Adrenal gland (tissue), 19 donors: ENCODE measurements at places on chromosomes 1 and 21. TPM values are rescaled to one million over a fixed set of nuclear protein-coding genes. Genes with fewer than 3 reads are reported as not detected.
A peak's percentile ranks its signal among the peaks of the same experiment; 100 is the strongest.

DNA sequence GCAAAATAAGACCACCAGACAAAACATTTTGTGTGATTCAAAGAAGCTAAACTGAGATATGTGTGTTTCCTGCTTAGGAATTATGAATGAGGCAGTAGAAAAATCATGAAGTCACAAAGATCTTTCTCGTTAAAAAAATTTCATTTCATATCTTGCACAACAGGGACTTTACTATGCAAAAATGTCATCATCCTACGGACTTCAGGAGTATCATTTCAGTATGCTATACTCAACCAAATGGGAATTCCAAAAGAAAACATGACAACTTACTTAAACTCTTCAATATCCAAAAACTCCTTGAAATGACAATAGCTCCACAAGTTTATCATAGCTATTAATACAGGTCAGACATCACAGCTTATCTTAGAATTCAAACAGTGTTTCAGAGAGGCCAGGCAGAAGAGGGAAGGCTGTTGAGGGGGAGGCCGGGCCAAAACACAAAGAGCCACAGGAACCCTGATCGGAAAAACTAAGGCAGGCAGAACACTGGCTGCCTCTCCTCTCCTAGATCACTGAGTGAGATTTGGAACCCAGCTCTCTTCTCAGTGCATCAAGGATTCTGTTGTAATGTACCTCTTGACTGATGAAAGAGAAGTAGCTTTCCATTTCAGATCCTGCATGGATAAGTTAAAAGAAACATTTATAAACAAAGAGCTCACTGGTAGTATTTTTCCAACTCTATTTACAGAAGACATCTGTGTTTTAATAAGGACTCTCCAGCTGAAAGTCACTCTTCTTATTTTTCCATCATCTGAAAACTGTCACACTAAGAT is 66.9 kb downstream of the TESK2 start:
- DNase-seq: no peak
- H3K36me3 ChIP-seq: no peaks in the 10 kb centered on the region
- no peaks in the 10 kb centered on the region for H3K4me1 ChIP-seq
- no peaks in the 10 kb centered on the region for H3K27me3 ChIP-seq
- no peak overlapping the region for H3K27ac ChIP-seq

- no peak overlapping the region for H3K27ac ChIP-seq
- no peak for DNase-seq
- no peaks in the 10 kb centered on the region for H3K4me1 ChIP-seq
- no peaks in the 10 kb centered on the region for H3K27me3 ChIP-seq
- no peaks in the 10 kb centered on the region for H3K36me3 ChIP-seq
Measured at GRCh38 chr1:192689459-192689858, 53.5 kb downstream of the RGS13 start.

- no peak overlapping the region for H3K4me3 ChIP-seq
- no peak overlapping the region for H3K27ac ChIP-seq
- H3K4me1 ChIP-seq: peaks cover 9% of the 10 kb centered on the region
- H3K27me3 ChIP-seq: no peaks in the 10 kb centered on the region
- DNase-seq: no peak
Measured at GRCh38 chr1:12344596-12345349, 114.9 kb downstream of the VPS13D start.

- H3K27me3 ChIP-seq: no peaks in the 10 kb centered on the region
- H3K4me3 ChIP-seq: no peak overlapping the region
- DNase-seq: no peak
- H3K4me1 ChIP-seq: no peaks in the 10 kb centered on the region
Measured at GRCh38 chr1:65729259-65729658, 63.4 kb upstream of the PDE4B start.

DNA sequence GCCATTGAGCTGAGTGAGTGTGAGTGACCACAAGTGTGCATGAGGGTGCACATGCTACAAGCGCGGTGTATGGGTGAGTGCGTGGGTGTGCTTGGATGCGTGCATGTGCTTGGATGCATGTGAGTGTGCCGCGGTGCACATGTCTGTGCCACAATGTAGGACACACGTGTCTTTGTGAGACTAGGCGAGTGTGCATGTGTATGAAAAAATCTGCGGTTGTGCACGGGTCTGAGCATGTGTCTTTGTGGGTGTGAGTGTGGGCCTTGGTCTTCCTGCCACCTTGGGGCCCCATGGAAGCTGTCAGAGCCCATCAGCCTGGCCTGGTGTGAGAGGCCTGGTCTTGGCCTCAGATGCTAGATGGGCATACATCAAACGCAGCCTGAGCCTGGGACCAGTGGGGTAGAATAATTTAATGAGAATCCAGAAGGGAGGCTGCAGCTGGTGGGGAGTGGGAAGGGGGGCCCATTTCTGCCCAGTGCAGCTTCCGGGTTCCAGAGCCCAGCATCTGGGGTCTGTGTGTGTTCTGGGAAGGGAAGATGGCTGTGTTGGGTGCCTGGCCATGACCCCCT is 103.9 kb upstream of the SLC2A1 start:
- H3K4me3 ChIP-seq: no peak overlapping the region
- no peak overlapping the region for H3K27ac ChIP-seq
- H3K36me3 ChIP-seq: no peaks in the 10 kb centered on the region

- no peaks in the 10 kb centered on the region for H3K27me3 ChIP-seq
- no peaks in the 10 kb centered on the region for H3K36me3 ChIP-seq
- peaks cover 13% of the 10 kb centered on the region for H3K4me1 ChIP-seq
- H3K27ac ChIP-seq: peak overlapping the region; percentile 65
- H3K4me3 ChIP-seq: no peak overlapping the region
Measured at GRCh38 chr1:85359874-85360721, 83.7 kb upstream of the BCL10 start.

DNA sequence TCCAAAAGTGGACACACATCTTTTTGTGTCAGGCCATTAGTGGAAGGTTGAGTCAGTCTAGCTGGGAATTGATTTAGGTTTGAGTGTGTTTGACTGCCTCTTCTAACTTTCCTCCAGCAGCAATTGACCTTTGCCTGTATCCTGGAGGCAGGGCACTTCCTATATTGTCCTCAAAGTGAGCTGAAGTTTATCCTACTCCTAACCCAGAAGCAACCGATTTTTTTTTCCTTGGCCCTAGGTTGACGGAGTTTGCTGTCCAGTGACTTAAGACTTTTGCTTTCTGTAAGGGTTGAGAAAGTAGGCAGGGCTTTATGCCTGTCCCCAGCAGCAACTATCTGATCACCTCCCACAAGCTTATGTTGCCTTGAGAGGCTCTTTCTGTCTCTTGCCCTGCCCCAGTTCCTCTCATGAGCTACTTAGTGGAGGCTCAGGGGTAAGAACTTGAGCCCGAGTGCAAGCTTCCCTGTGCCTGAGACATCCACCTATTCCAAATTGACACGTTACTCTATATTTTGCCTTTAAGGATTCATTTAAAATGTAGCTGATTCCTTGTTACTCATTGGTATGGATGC is 30.9 kb downstream of the SLC35F3 start:
- no peak overlapping the region for H3K27ac ChIP-seq
- no peak for DNase-seq
- H3K4me1 ChIP-seq: no peaks in the 10 kb centered on the region
- H3K27me3 ChIP-seq: no peaks in the 10 kb centered on the region

DNA sequence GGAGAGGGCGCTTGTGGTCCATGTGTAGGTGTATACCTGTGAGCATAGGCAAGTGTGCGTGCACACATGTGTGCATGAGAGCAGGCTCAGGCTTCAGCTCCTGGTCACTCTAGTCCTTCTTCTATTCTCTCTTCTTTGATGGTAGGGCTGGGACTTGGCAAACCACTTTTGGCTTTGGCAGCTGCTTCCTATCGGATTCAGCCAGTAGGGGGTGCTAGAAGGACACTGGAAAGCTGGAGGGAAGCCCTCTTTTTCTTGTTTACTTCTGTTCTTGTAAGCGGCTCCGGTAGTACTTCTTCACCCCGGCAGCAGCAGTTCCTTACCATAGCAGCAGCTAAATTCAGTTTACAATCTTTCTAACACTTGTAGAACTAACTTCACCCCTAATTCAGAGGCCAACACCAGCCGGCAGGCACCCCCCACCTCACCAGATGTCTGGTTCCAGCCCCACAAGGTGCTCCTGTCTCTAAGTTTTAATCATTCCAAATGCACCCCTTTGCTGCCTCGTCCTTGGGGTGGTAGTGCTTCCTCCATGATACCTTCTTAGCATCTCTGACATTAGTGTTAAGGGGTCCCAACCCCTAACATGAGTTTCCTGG is 25.1 kb downstream of the NENF start:
- DNase-seq: peak; percentile 47
- H3K27me3 ChIP-seq: no peaks in the 10 kb centered on the region
- no peak overlapping the region for H3K27ac ChIP-seq
- H3K4me3 ChIP-seq: no peak overlapping the region
- H3K4me1 ChIP-seq: no peaks in the 10 kb centered on the region

DNA sequence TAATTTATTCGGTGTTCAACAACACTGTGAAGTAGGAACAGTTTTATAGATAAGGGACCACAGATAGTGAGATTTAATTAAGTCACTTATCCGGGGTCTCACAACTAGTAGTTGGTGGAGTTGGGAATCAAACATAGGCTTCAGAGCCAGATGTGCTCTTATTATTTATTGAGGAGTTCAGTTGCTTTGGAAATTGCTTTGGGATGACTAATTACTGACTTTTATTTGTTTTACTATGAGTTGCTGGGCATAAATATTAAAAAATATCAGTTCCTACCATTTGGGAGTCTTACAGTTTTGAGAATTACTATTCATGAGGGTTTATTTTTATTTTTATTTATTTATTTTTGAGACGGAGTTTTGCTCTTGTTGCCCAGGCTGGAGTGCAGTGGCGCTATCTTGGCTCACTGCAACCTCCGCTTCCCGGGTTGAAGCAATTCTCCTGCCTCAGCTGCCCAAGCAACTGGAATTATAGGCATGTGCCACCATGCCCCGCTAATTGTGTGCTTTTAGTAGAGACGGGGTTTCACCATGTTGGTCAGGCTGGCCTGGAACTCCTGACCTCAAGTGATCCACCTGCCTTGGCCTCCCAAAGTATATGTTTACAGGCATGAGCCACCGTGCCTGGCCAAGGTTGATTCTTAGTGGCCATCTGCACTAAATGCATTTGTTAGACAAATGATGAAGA is 27.7 kb downstream of the THRAP3 start:
- no peak for DNase-seq
- H3K36me3 ChIP-seq: no peaks in the 10 kb centered on the region
- H3K27ac ChIP-seq: no peak overlapping the region
- H3K4me3 ChIP-seq: no peak overlapping the region
- H3K27me3 ChIP-seq: no peaks in the 10 kb centered on the region
- peaks cover 60% of the 10 kb centered on the region for H3K4me1 ChIP-seq

DNA sequence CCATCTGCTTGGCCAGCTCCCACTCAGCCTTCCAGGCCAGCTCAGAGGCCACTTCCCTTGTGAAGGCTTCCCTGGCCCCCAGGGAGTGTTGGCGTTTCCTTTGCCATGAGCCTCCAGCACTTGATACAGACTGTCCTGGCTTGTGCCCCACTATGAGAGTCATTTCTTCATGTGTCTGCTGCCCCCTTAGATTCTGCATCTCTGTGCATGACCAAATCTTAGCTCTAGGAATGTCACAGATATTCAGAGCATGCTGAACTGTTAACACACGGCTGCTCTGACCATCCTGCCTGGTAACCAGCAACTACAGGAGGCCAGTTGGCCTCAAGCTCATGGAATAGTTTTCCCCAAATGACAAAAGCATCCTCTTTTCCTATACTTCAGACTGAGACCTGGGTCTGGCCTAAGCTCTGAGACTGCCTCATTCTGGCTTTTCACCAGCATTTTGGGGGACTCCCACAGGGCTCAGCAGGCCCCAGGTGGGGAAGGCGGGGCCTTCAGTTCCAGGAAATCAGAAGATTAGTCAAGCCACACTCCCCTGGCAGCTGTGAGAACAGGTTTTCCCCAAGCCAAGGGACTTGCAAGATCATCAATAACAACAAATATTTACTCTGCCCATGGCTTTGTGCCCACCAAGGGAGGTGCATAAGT is 182.6 kb upstream of the EDN2 start:
- DNase-seq: no peak
- H3K36me3 ChIP-seq: no peaks in the 10 kb centered on the region
- no peaks in the 10 kb centered on the region for H3K4me1 ChIP-seq
- peak overlapping the region; percentile 6 for H3K27ac ChIP-seq
- no peak overlapping the region for H3K4me3 ChIP-seq
- H3K27me3 ChIP-seq: no peaks in the 10 kb centered on the region

- H3K4me1 ChIP-seq: no peaks in the 10 kb centered on the region
Measured at GRCh38 chr1:106677721-106678120, 378.8 kb upstream of the PRMT6 start.

GRCh38 chr1:1020000-1020404 is at the start of gene AGRN:
AGRN (plus strand) TSS chr1:1020120; CDS start chr1:1020173, 53 bp downstream.
- peak within 1 kb of the TSS; percentile 43 for H3K4me3 ChIP-seq
- H3K4me1 ChIP-seq: peaks cover 16% of the 10 kb centered on the region
- no peak within 1 kb of the TSS for H3K27ac ChIP-seq
- H3K27me3 ChIP-seq: peaks cover 13% of the 10 kb centered on the region

- no peaks in the 10 kb centered on the region for H3K36me3 ChIP-seq
- no peaks in the 10 kb centered on the region for H3K27me3 ChIP-seq
- H3K4me1 ChIP-seq: peaks cover 18% of the 10 kb centered on the region
- no peak for DNase-seq
Measured at GRCh38 chr1:81142099-81142826, 658.5 kb upstream of the ADGRL2 start.

DNA sequence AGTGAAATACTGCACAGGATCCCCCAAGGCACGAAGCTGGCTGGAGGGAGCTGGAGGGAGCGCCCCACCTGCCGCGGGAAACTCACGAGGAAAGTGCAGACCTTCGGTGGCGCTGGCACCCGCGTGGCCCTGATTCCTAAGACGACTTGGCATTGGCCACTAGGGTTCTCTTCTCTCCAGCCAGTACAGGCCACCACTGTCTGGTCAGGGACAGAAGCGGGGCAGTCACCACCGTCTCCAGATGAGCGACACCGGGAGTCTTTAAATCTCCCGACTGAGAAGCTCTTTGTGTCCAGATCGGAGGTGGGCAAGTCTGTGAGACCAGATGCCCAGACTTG is 19.2 kb upstream of the CHIA start:
- peaks cover 28% of the 10 kb centered on the region for H3K27me3 ChIP-seq
- H3K4me1 ChIP-seq: no peaks in the 10 kb centered on the region
- no peak overlapping the region for H3K4me3 ChIP-seq
- H3K36me3 ChIP-seq: no peaks in the 10 kb centered on the region
- no peak for DNase-seq

GRCh38 chr1:156146020-156146768 is 7.2 kb upstream of the SEMA4A start:
- no peaks in the 10 kb centered on the region for H3K36me3 ChIP-seq
- peak; percentile 94 for DNase-seq
- H3K27ac ChIP-seq: no peak overlapping the region
- peaks cover 14% of the 10 kb centered on the region for H3K4me1 ChIP-seq

GRCh38 chr1:231049121-231049979 is 9.3 kb upstream of the FAM89A start:
- no peak overlapping the region for H3K4me3 ChIP-seq
- DNase-seq: no peak
- H3K27ac ChIP-seq: no peak overlapping the region
- peaks cover 14% of the 10 kb centered on the region for H3K4me1 ChIP-seq
- H3K27me3 ChIP-seq: no peaks in the 10 kb centered on the region
- H3K36me3 ChIP-seq: no peaks in the 10 kb centered on the region

Gene IRF6
- 40.2 TPM for total RNA-seq

Gene REN
- total RNA-seq: 0.95 TPM

Gene PDE9A
- total RNA-seq: 19.1 TPM

Gene CRP
- not detected for total RNA-seq

Gene PRRX1
- 23.4 TPM for total RNA-seq

Gene PLA2G5
- total RNA-seq: 1.5 TPM

Gene SGIP1
- total RNA-seq: not detected
